ENCODE measurements at places on chromosomes 11 and 22. TPM values are rescaled to one million over a fixed set of nuclear protein-coding genes. Genes with fewer than 3 reads are reported as not detected.

- DNase-seq, result no peak
Measured at GRCh38 chr11:92101920-92102319, 122.7 kb upstream of the FAT3 start.

- DNase-seq, result no peak
Measured at GRCh38 chr11:84316866-84317555, 1030.8 kb upstream of the CCDC90B start.

DNA sequence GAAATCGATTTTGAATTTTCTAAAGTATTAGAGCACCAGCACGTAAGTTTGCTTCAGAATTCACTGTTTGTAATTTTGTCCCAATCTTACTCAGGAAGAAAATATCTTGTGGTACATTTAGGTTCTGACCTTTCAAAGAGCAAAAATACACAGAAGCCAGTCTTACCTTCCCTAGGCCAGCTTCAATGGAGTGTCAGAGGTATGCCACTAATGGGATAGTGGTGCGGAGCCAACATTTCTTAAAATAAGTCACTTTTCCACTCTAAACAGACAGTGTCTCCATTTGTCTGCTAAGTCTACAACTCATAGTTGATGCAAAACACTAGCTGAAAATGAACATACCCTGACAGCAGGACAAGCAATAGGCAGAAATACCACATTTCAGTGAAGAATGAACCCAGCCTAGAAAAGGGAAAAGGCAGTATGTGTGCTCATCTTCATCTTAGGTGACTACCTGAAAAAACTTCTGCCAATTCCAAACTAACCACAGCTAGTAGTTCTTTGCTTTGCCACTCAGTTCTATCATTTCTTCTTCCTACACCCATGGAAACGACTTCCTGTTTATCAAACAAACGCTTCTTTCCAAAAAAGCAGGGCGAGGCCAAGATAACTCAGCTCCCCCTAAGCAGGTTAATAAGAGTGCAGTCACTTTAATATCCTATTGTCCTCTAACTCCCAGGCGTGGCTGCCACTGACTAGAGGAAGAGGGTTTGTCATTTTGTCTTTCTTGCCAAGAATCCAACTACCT lies 94.0 kb upstream of the APOA1 start:
- peak; percentile 40 for DNase-seq

- DNase-seq, result no peak
Measured at GRCh38 chr11:65552388-65552951, 5.7 kb downstream of the LTBP3 start.

GRCh38 chr22:43256976-43257545 lies 70.1 kb upstream of the TTLL12 start:
- no peak for DNase-seq

Gene TRIM66
- total RNA-seq, result 3.2 TPM

Data from left cardiac atrium (tissue), 4 donors.